ENCODE measurements at places on chromosomes 5 and 9. TPM values are rescaled to one million over a fixed set of nuclear protein-coding genes. Genes with fewer than 3 reads are reported as not detected.

GRCh38 chr5:142521706-142522105, 164.2 kb downstream of the FGF1 start:
- no peak for DNase-seq
- peaks cover 5% of the 10 kb centered on the region for H3K27me3 ChIP-seq

GRCh38 chr5:147693233-147693632, 89.3 kb downstream of the JAKMIP2 start:
- DNase-seq, result no peak
- H3K4me3 ChIP-seq, result no peak overlapping the region
- no peak overlapping the region for H3K27ac ChIP-seq
- H3K36me3 ChIP-seq, result peaks cover 3% of the 10 kb centered on the region
- no peaks in the 10 kb centered on the region for H3K4me1 ChIP-seq
- no peaks in the 10 kb centered on the region for H3K27me3 ChIP-seq

SARDH gene
- total RNA-seq, result 0.60 TPM

WHRN gene
- total RNA-seq, result 2.4 TPM

TICAM2 gene
- total RNA-seq, result 1.1 TPM

ASTN2 gene
- 2.5 TPM for total RNA-seq
